ENCODE measurements at places on chromosomes 4 and X.
A peak's percentile ranks its signal among the peaks of the same experiment; 100 is the strongest.

DNA sequence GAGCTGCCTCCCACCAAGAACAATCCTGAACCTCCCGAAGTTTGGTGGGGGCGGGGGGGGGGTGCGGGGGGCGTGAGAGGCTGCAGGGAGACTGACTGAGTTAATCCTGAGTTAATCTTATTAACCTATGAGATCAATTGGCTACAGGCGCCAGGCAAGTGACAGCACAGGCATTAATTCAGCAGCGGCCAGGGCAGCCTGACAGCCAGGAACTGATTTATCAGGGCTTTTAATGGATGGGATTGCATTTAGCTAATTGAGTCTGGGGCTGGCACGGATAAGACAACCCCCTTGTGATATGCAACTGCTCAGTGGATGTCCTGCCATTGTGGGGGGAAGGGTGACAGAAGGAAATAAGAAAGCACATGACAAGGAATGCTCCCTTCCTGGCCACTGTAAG is 16.3 kb downstream of the RTL5 start:
- DNase-seq, result no peak

DNA sequence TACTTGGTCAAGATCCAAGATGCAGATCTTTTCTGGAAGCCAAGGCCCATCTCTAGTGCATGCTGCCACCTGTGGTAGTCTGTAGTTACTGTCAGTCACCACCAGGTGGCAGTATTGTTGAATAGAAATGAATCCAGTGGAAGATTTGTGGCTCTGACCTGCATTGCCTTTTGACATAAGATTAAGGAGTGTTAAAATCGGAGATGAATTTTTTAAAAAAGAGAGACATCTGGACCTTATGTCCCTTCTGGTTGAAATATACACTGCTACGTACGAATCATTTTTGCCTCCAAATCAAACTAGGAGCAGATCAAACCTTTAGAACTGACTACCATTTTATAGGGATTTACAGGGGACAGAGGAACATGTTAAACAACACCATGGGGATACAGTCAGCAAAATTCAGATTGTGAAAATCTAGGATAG is 46.9 kb upstream of the RHOH start:
- peak; percentile 61 for DNase-seq

DNA sequence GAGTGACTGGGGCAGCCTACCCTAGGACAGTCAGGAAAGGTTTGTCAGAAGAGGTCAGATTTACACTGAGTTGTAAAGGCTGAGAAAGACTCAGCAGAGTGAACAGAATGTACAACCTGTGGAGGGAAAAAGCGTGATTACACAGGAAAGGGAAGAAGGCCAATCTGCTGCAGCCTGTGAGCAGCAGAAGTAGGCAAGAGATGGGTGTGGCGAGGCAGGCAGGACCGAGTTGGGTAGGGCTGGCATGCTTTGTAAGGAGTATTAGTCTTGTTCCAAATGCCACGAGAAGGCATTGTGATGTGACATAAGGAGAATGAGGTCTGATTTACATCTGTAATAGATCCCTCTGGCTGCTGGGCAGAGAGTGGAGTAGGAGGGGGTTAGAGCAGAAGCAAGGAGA is 12.6 kb downstream of the SGMS2 start:
- no peak for DNase-seq

DNA sequence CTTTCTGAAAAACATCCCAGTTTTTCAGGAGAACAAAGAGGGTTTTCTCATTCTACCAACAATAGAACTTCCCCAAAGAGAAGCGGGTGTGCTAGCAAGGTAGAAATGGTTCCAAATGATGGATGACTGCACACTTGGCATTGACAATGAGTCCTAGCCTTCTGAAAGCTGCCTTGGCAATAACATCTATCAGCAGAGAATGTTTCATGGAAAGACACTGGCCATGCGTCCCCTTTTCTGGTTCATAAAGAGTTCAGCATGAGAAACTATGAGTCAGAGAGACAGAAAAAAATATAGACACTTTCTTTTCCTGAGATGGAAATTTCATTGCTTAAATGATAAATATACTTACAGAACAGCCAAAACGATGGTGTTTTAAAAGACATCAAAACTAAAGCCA is 236.9 kb upstream of the PRKX start:
- no peak for DNase-seq

DNA sequence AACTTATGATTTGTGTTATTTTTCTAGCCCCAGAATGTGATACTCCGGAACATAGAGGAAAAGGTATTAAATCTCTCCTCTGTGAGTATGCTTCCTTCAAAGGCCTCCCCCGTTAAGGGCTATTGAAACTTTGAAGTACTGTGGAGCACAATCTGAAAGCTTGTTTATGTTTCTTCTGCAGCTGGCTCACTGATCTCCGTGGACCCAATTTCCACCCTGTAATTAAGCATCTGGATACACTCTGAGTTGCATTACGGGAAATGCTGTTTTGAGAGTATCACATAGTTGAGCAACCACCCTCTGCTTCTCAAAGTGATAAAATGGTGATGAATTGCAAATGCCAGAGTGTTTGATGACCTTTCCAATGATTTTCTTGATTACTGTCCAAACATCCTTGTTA is 296.8 kb upstream of the PABPC5 start:
- DNase-seq, result no peak

DNA sequence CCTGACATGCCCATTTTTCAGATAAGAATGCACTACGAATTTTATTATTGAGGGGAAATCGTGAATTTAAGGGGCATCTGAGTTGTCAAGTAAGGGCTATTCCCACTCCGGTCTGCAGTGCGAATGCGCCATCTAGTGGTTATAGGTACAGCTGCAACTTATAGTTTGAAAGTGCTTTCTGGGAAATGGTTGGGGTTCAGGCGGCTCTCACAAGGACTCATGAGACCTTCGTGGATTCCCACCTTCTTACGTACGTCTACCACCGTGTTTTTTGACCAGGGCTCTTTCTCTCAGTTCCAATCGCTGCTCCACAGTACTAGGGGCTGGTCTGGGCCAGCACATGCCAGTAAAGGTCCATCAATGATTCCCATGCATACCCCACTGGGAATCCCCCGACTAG is 12.3 kb downstream of the MSL3 start:
- no peak for DNase-seq

GRCh38 chr4:2860391-2861348 is 17.0 kb downstream of the ADD1 start:
- no peak for DNase-seq

- DNase-seq, result peak; percentile 51
Observed at GRCh38 chr4:123477711-123478209, 81.2 kb downstream of the SPRY1 start.

DNA sequence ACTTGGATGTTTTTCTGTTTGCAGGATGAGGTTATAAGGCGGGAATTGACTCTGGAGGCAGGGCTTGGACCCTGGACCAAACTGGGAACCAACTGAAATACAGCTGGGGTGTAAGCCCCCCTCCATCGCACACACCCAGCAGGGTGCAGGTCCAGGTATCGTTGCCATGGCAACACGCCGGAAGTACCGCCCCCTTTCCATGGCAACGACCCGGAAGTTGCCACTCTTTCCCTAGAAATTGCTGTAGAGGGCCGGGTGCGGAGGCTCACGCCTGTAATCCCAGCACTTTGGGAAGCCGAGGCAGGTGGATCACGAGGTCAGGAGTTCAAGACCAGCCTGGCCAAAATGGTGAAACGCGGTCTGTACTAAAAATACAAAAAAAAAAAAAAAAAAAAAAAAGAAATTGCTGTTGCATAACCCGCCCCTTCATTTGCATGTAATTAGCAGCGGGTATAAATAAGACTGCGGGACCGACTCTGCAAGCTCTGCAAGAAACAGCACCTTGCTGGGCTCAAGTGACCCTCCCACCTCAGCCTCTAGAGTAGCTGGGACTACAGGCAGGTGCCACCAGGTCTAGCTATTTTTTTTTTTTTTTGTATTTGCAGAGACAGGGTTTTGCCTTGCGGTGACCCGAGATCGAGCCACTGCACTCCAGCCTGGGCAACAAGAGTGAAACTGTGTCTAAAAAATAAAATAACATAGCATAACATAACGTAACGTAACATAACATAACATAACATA is 139.6 kb downstream of the CRLF2 start:
- no peak for DNase-seq

GRCh38 chr4:73006286-73006990 is 63.1 kb downstream of the COX18 start:
- no peak for DNase-seq

DNA sequence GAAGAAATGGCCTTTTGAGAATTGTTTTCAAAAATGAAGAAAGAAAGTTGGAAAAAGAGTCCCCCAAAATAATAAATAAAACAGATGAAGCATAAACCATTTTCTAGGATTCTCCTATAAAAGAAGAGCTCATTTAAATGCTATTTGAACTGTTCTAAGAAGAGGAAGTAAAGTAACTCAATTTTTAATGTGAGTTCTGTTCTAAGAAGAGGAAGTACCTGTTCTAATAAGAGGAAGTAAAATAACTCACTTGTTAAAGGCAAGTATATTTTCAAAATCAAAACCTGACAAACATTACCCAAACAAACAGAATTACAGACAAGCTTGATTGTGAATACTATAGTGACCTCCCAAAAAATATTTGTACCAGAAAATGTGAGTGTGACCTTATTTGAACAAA is 1326.3 kb downstream of the C4orf33 start:
- DNase-seq, result no peak

GRCh38 chrX:94492541-94492940 is 818.5 kb downstream of the FAM133A start:
- no peak for DNase-seq

- no peak for DNase-seq
Observed at GRCh38 chr4:164424846-164425245, 329.1 kb upstream of the SMIM31 start.

DNA sequence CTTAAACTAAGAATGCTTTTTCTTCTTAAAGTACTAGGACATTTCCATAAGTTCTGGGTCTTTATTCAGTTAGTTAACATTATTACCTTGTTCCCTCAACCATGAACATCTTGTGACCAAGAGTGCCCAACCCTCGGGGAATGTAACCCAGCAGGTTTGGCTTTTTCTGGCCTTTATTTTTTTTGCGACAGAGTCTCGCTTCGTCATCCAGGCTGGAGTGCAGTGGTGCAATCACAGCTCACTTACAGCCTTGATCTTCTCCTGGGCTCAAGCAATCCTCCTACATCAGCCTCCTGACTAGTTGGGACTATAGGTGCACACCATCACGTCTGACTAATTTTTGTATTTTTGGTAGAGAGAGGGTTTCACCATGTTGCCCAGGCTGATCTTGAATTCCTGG is 65.1 kb downstream of the USP11 start:
- DNase-seq, result no peak

DNA sequence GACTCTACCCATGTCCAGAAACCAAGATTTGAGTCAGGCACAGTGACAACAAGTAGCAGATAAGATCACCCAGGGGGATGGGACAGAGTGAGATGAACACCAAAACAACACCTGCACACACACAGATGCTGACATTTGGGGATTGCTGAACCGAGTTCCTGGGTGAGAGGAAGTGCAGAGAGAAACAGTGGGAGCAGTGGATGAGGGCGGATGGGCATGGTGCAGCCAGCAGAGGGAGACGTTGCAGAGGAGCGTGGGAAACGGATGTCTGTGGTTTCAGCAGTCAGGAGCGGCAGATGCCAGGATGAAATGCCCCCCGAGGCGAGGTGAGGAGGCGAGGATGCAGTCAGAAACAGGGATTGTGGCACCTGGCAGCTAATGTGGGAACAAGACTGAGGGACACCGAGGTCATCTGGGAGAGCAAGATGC is 78.6 kb upstream of the STS start:
- DNase-seq, result no peak

GRCh38 chr4:55001538-55001937 is 123.9 kb downstream of the KDR start:
- no peak for DNase-seq

- DNase-seq, result no peak
Observed at GRCh38 chr4:76896614-76897535, 1.1 kb downstream of the SOWAHB start.

DNA sequence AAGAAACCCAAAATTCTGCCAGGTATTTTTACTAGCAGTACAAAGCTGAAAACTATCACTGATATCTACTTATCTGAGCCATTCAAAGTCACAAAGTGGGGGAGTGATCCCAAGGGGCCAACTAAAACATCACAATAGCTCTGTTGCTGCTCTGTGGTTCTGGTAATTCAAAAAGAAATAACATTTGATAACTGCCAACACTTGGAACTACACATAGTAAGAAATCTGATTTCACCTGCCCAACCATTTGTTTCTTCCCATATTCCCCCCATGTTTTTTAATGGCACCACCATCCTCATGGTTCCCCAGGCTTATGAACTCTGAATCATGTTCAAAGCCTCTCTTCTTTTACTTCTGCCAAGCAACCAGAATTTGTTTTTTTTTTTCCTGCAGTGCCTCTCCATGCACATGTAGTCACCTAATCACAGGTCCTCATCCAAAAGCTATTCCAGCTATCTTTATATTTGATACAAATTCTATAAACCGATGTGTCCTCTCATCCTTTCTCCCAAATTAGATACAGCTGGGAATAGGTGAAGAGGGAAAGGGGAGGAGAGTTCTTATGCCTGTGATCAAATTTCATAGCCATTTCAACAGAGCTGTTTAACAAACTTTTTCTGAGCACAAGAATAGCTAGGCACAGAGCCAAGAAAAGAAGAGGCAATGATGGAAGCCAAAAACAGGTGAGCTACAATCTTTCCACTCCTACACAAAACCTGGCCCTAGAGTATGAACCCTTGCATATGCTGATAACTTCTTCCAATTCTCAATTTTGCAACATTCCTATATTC is 7.7 kb downstream of the AMMECR1 start:
- no peak for DNase-seq

- DNase-seq, result no peak
Observed at GRCh38 chr4:152308951-152309350, 226.9 kb downstream of the FBXW7 start.

DNA sequence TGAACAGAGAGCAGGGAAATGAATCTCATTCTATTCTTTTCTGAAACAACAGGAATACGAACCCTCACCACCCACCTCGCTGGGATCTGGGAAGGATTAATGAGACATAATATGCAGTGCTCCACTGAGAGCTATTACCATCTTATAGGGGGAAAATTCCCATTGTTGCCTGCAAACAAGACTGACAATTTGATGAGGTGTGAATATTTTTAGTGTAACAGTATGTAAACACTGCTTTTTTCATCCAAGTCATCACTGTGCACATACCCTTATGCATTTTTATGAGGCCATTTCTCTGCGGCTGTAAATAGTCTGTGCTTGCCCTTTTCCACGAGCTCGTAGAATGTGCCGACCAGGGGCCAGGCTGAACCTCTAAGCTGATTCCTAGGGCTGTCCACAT is 285.6 kb upstream of the CPEB2 start:
- DNase-seq, result no peak

GRCh38 chr4:164888096-164888715 is 11.2 kb downstream of the APELA start:
- no peak for DNase-seq

- DNase-seq, result no peak
Observed at GRCh38 chrX:30673127-30673796, 20.0 kb downstream of the GK start.

DNA sequence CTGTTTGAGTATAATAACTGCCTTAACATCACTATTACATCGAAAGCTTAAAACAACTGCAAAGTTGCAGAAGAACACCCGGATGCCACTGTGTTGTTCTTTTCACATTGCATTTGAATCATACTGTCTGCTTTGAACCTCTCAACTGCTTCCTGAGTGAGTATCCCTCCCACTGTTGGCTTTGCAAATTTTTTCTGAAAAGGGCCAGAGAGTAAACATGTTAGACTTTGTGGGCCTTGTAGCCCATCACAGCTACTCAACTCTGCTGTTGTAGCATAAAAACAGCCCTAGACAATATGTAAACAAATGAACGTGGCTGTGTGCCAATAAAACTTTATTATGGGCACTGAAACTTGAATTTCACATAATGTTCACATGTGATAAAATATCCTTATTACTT is 76.1 kb downstream of the NSG1 start:
- DNase-seq, result no peak

GRCh38 chr4:77859256-77859655 is 3.4 kb upstream of the MRPL1 start:
- no peak for DNase-seq

All from activated CD8-positive, alpha-beta memory T cell treated with anti-CD3 and anti-CD28 coated beads for 1 hour (primary cell).